ENCODE measurements at places on chromosomes 1 and 21.

DNA sequence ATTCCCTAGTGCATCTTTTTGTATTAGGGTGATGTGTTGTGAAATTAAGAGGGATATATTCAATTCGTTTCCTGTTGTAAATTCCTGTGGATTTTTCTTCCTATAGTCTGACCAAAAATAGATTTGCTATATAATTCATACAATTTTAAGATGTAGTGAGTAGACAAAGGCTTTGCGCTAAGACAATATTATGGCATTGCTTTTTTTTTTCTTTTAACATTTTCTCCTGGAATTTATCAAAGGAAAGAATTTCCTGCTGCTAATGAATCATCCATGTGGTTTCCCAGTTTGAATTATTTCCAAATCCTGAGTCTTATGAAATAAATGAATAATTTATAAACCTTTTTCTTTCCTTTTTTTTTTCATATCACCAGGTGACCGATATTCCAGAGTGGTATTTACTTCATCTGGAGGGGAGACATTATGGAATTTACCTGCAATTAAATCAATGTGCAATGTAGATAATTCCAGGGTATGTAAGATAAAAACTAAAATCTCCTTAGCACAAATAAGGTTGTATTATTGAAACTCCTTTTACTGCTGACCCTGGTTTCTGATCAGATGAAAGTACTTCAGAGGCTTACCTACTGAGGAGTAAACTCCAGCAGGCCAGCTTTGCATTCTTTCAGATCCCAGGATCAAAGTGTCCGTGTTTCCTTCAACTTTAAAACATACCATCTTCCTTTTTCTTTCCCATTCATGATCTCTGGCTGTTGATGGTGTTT lies 148.4 kb downstream of the TLR5 start:
- DNase-seq = no peak

DNA sequence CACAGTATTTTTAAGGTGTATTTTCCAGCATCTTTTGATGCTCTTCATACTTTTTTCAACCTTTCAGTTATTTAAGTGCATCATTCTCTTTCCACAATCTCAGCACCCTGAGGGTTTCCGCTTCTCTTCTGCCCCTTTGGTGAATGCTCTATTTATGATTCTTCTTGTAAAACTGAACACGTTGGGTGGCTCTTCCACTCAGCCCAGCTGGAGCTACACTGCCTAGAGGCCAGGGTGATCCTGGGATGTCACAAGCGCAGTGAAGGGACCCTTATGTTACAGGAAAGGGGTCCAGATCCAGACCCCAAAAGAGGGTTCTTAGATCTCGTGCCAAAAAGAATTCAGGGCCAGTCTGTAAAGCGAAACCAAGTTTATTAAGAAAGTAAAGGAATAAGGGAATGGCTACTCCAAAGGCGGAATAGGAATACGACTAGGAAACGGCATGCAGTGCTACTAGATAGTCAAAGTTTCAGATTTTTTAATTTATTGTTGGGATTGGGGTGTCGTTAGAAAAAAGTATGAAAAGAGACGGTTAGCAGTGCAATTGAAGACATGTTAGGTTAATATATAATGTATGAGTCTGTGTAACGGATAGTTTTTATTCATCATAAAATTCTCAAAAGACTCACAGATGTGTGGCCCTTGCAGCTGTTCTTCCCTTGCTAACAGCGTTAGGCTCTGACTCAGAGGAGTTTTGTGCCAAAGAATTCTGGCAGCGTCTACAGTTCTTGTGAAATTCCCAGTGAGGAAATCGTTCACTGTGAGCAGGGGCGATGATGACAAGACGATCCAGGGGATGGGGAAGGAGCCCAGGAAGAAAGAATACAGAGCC lies 14.4 kb upstream of the ERVH48-1 start:
- no peak for DNase-seq

GRCh38 chr1:224226849-224227502 lies 43.9 kb downstream of the DEGS1 start:
- DNase-seq = no peak

DNA sequence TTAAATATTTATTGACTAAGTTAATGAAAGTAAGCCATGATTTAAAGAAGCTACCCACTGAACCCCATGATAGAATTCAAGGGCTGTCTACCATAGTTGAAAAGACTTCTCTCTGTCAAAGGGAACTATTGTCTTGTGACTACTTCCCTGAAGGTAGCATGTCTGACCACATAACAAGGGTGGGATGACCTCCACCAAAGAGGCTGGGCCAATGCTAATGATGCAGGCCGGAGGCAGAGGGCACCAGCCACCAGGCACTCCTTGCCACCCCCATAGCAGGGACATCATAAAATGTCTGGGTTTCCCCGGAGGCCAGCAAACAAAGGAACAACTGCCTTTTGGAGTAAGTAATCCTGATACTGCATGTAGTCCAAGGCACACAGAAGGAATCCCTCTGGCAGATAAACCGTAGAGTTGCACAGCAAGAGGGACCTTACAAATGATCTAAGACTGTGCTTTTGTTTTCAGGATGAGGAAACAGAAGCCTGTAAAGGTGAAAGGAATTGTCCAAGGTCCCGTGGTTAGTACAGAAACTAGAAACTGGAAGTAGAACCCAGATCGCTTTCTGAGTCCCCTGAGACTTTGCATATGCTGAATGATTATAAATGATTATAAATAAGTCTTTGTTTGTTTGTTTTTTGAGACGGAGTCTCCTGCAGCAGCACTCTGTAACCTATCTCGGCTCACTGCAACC lies 33.5 kb upstream of the ITPKB start:
- DNase-seq = no peak

- no peak for DNase-seq
Observed at GRCh38 chr1:228018961-228019721, 12.3 kb downstream of the WNT3A start.

GRCh38 chr1:225724251-225724650 lies 53.4 kb upstream of the SRP9 start:
- no peak for DNase-seq

GRCh38 chr1:193927550-193927949 lies 741.1 kb upstream of the B3GALT2 start:
- DNase-seq = no peak

DNA sequence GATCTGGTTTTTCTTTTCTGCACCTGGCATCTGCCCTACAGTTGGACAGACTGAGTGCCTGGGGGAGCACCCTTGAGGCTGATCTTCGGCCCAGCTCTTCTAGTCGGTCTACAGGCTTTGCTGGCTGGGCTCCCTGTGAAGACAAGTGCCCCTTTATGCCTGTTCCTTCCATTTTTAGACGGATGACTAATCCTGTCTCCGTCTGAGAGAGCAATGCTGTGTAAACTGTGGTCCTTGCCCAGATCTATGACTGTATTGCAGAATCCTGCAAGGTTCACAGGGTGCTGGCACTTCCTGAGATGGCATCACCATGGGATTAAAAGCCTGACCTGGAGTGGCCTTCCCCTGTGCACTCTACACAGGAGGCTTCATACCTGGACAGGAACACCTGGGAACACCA lies 47.6 kb upstream of the SAMD13 start:
- DNase-seq = no peak

- no peak for DNase-seq
Observed at GRCh38 chr1:103496014-103496635, 29.4 kb upstream of the RNPC3 start.

- DNase-seq = no peak
Observed at GRCh38 chr1:28118640-28119307, 30.4 kb upstream of the EYA3 start.

DNA sequence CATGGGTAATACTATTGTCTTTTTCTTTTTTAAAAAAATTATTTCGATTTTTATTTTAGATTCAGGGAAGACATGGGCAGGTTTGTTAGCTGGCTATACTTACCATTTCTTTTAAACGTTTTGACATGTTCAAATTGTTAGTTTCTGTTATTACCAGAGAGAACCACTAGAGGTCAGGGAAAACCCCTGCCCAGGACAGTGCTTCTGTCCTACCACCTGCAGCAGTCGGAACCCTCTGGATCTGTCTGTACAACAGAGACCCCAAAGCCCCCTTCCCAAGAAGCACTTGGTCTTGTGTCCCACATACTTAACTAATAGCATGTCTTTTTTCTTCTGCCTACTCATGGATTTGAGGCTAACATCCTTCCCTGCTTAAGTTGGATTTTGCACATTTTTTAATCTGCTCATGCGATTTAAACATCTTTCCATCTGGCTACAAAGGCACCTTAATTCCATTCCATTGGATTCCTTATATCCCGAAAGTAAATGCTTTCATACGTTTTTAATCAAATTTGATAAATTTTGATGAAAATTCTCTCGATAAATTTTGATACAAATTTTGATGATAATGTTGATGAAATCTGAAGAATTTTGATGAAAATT lies 10.0 kb upstream of the C1orf115 start:
- no peak for DNase-seq

DNA sequence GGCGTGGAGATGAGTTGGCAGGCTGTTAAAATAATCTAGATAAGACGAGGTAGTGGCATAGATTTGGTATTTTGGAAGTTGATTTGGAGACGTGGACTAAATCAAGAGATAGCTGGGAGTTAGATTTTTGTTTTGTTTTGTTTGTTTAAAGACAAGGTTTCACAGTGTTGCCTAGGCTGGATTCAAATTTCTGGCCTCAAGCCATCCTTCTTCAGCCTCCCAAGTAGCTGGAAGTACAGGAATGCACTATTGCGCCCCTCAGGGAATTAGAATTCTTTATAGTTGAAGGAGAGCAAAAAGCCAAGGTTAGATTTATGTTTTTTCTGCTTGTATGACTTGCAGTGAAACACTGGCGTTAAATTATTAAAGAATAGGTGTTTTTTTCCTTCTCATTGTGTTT lies 22.3 kb upstream of the SNRPE start:
- no peak for DNase-seq

- DNase-seq = no peak
Observed at GRCh38 chr1:36322041-36322785, 1.2 kb downstream of the EVA1B start.

GRCh38 chr1:27301052-27301422 lies 20.9 kb upstream of the TMEM222 start:
- no peak for DNase-seq

DNA sequence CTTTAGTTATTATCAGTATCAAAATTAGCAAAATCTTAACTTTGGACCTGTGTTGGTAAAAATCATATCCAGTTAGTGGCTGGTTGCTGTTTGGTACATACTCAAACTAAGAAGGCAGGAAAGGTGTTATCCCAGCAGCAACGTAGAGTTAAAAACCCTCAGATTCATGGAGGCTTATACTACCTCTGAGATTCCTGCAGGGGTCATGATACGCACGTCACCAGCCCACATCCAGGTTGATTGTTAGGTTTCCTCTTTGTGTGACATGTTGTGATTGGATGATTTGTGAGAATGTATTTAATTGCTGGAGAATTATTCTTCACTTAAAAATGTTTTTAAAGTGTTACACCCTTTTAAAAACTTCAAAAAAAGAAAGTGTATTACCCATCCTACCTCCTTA lies 423.3 kb upstream of the ADGRL2 start:
- no peak for DNase-seq

DNA sequence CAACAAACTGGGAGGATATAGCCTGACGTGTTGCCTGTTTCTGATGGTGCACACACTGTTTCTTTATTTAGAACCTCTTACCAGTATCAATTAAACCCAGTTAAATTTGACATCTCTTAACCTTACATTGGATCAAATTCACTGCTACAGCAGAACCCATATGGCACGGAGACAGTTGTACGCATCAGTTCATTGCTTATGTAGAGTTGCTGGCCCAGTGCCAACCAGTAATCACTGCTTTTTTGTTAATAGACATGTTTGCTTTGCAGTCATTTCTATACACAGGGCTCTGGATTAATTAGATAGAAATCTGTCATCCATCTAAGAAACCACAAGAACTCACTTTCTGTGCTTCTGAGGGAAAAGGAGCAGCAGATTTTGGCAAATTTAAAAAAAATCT lies 154.0 kb downstream of the RWDD3 start:
- DNase-seq = no peak

DNA sequence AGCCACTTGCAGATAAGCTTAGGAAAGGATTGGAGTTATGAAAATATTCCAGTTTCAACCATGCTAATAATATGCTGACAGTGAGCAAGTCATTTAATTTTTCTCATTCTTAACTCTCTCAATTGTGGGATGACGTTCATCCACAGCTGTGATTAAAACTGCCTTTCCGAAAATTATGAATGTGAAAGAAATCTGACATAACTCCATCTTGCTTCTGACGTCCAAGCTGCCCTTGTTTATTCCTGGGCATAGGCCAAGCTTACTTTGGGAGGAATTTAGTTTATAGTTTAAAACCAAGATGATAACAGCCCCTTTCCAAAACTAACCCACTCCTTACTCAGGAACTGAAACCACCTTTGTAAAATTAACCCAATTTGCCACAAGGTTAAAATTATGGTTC lies 11.0 kb upstream of the RGS18 start:
- no peak for DNase-seq

DNA sequence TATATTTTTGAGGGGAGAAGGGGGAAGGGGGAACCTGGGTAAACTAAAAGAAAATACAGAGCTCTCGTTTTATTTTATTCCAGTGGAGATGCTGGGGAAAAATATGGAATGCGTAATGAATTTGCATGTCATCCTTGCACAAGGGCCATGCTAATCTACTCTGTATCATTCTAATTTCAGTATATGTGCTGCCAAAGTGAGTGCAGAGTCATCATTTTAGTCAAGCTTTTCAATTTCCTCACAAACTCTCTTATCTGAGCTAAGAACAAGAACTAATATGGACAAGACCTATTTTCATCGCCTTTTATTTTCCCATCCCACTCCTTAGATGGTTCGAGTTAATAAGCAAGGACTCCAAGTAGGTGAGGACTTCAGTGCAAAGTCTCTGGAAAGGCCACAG lies 13.2 kb downstream of the ADORA3 start:
- DNase-seq = no peak

DNA sequence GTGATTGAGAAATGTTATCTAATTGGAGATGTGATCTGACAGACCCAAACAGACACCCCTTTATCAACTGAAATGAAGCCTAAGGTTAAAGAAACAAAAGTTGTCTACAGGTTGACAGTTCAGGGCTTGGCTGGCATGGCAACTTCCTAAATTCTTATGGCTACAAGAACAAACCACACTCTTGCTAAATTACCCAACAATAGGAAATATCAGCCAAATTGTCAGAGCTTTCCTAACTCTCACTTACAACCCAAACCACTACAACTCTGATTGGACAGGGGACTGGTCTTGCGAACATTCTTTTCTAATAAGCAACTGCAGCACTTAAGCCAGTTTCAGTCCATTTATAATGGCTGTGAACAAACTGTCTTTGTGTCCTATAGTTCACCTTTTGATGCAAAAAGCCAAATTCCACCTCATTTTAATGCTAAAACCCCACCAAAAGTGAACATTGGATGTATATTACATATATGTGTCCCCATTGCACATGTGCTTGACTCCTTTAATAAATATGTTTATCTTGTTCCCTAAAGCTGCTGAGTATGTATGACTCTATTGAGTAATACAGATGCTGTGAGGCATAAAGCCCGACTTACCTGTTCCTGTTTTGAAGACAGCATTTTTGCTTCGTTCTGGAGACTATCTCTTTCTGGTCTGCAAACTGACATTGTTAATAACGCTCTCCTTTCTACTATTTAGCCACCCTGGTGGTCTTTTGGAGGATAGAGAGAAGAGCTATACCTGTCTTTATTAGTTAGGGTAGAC lies 101.3 kb upstream of the HMCN1 start:
- DNase-seq = no peak

- DNase-seq = no peak
Observed at GRCh38 chr21:40067751-40068150, 200.5 kb downstream of the PCP4 start.
